Activated T-helper 9 cell treated with anti-CD3 and anti-CD28 coated beads, Interleukin-2, amount 50 U/mL, for 16 hours (primary cell): ENCODE measurements at places on chromosomes 3 and 15.

DNA sequence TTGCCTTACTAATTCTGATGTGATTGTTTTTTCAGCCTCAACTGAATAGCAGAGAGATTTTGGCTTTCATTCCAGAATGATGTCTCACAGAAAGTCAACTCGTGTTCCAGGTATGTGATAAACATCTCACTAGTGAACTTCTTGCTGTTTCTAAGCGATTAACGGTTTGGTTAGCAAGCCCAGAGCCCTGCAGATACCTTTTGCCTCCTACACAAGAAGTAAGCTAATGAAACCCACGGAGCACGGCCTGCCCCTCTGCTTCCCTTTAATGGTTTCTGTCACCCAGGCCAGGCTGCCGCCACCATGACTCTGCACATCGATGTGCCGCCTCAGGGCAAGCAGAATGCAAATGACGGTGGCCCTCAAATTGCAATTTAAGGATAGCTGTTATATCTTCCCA is 155.9 kb upstream of the ICE2 start:
- no peak for DNase-seq

DNA sequence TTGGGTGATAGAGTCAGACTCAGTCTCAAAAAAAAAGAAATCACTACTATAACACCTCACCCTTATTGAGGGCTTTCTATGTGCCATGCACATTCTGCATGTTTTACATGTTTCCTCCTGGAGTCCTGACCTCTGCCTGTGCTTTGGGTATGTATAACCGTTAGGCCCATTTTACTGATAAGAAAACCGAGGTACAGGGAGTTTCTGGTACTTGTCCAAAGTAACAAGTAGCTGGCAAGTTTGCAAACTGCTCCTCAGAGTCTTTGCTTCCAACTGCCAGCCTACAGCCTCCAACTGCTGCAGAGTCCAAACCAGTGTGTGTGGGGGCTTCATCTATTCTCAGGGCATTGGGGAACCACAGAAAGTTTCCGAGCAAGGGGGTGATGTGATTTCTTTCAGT is 3.7 kb upstream of the GNAI2 start:
- DNase-seq, result no peak

GRCh38 chr3:109678600-109678999 is 341.3 kb upstream of the DPPA4 start:
- DNase-seq, result no peak

DNA sequence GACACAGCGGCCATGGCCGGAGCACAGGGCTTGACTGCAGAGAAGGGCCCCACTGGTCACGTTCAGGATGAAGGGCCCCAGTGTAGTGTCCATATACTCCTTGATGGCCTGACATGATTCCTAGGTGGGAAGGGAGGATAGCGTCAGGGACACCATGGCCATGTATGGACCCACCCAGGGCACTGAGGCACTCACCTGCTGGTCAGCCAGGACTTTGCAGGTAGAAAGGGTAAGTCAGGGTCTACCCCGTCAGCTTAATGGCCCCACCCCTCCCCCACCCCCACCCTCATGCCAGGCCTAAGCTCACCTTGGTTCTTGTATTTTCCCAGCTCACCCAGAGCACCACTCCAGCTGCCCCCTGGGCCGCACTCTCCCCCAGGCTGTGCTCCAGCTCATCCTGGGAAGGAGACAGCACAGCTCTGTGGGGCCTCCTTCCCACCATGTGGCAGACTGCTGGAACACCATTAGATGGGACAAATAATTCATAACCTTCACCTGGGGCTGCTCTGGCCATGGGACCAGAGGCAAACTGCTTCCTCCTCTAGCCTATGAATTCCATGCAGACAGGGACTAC is 1.6 kb upstream of the HYAL3 start:
- DNase-seq, result no peak

GRCh38 chr15:35932531-35932930 is 386.6 kb upstream of the DPH6 start:
- no peak for DNase-seq

DNA sequence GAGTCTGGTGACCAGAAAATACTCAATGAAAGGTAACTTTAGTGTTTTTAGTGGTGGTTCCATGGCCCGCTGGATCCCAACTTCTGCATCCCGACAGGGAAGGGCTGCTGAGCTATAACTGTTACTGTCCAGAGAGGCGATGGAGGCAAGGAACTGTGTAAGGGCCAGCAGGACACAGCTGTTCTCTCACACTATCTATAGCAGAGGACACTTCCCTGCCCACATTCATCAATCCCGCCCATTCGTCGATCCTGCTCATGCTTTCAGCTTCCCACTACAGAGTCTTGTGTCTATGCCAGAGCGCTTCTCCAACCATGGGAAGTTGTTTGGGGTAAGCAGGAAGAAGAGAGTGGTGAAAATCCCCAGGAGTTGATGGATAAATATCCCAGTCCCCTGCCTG is 8.4 kb downstream of the COLQ start:
- no peak for DNase-seq

- DNase-seq, result no peak
Observed at GRCh38 chr15:26634319-26634718, 138.5 kb downstream of the GABRB3 start.

GRCh38 chr3:126914226-126914625 is 68.7 kb upstream of the PLXNA1 start:
- DNase-seq, result no peak

DNA sequence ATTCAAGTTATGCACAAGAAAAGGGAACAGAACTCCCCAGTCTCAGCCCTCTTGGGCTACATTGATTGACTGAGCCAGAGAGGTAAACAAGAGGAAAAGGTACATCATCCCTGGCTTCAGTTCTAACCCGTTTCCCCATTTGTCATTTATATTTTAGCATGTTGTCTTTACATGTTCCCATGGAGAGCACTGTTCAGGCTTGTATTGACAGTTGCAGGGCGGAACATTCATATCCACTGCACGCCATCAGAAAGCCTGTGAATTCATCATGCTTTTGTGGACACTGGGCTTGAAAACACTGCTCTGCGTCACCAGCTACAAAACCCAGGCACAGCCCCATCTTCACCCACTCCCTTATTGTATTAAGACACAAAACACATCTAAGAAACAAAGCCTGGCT is 240.9 kb upstream of the EIF1B start:
- no peak for DNase-seq

- DNase-seq, result no peak
Observed at GRCh38 chr3:197189623-197190022, 108.8 kb downstream of the DLG1 start.

GRCh38 chr3:149151843-149152242 is 22.4 kb downstream of the HPS3 start:
- no peak for DNase-seq

DNA sequence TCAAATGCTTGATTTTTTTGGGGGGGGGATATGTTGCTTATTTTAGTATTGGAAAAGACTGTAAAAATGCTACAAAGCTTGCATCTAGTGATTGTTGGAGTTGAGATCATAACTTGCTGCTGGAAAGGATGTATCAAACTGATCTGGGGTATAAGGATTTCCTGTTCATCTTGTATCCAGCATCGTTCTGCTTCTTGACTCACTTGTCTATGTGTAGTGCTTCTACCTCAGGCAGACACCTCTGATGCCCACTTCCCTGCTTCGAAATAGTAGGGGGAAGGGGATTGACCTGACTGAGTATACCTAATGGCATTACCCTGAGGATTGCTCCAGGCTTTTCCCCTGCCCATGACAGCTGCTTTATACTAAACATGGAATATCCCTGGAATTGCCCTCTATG is 42.7 kb downstream of the STT3B start:
- DNase-seq, result no peak

DNA sequence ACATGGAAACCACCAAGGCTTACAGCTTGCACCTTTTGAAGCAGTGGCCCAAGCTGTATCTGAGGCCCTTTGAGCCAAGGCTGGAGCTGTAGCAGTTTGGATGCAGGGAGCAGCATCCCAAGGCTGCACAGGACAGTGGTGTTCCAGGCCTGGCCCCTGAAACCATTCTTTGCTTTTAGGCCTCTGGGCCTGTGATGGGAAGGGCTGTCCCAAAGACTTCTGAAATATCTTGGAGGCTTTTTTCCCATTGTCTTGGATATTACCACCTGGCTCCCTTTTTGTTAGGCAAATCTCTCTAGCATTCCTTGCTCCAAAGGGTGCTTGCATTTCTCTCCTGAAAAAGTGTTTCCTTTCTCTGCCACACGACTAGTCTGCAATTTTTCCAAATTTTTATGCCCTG is 302.8 kb upstream of the MDFIC2 start:
- DNase-seq, result no peak

DNA sequence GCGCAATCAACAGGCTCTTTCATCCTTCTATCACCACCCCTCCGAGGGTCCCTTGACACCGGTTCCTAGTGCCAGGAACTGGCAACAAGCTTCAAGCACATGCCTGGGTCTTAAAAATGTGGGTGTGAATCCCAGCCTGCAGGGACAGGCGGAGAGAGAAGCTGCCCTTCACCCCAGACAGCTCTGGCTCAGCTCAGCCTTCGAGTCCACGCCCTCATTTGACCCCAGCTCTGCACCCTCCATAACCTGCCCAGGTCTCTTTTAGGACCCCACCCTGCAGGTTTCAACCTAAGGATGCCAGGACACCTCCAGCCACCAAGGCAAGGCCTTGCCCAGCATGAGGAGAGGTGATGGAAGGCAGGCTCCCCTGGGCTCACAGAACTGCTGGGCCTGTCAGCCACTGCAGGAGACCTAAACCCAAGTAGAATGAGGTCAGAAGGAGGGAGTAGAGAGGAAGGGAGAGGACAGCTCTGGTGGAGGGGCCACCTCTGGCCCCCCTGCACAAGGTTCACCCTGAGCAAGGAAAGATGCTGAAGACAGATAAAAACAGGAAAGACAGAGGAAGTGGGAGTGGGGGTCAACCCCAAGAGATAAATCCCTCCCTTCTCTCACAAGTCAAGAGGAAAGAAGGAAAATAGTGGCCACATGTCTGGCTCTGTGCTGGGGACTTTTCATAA is 2.6 kb upstream of the LOXL1 start:
- DNase-seq, result no peak
